ENCODE measurements at places on chromosomes 7 and 10. TPM values are rescaled to one million over a fixed set of nuclear protein-coding genes. Genes with fewer than 3 reads are reported as not detected.
A peak's percentile ranks its signal among the peaks of the same experiment; 100 is the strongest.

The SFXN2 gene
- 9.9 TPM for total RNA-seq

The NEUROG3 gene
- 0.13 TPM for total RNA-seq

The ATOH7 gene
- 0.22 TPM for total RNA-seq

The VAX1 gene
- 0.95 TPM for total RNA-seq

The NRCAM gene
- total RNA-seq, result 42.1 TPM

The LSM8 gene
- total RNA-seq, result 31.5 TPM

The OLAH gene
- 0.63 TPM for total RNA-seq

The GIMAP6 gene
- 1.0 TPM for total RNA-seq

The TMEM130 gene
- total RNA-seq, result 0.20 TPM

DNA sequence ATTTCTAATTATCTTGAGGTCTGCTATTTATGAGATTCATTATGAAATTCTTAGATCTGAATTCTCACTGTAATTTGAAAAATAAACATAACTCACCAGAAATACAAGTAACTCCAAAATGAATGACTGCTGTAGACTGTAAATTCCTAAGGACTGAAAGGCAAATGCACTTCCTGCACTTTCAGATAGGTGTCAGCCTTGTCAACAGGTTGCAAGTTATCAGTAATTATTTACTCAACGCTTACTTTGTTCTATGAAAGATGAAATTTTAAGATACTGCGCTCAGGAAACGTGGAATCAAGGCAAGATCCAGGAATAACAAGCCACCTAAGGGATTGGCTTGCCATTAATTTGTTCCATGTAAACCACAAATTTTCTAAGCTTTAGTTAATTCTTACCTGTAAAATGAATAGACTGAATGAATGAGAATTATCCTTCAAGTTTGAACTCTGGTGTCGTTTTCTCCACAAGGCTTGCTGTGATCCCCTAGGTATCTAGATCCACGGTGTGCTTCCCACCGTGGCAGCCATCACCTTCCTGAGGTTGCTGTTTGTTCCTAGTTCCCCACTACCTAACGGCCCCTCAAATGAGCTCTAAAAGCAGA lies 12.6 kb downstream of the DHX32 start:
- ATAC-seq, result no peak

- peak; percentile 90 for ATAC-seq
These were observed 110.6 kb downstream of the AUTS2 start for GRCh38 chr7:69708857-69709256.

DNA sequence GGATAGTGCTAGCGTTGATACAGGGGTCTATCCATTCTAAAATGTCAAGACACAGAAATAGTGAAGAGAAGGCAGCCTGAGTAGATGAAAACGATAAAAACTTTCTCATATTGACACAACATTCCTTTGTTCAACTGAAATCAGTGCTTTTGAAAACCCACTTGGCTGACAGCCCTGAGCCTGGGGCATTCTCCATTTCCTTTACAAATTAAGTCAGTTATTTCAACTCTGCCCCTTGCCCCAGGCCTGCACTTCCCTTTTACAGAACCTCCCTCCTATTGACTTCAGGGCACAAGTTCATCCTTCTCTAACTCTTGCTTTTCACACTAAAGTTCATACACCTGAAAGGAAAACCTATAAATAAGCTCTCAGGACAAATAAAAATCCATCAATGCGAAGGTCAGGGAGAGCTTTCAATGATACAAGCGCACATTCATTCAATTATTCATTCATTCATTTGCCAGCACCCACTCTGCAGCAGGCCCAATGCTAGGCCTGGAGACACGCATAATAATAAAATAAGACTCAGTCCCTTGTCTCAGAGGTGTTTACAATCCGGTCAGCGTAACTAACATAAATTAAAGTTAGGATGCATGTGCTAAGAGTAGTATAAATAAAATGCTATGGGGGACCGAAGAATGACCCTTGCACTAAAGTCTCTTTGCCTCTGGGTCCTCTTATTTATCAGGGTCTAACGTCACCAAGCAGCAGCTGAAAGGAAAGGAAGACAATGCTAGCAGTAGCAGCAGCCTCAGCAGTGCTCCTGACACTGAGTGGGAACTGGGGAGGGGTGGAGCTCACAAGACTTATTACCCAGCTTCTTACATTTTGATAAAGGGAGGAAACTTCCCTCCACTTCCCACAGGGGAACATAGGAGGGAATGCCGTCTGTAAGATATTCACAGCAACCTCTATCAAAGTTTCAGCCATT lies 134.8 kb downstream of the PDE1C start:
- ATAC-seq, result peak; percentile 40

GRCh38 chr10:59872892-59873463 lies 33.4 kb downstream of the CCDC6 start:
- ATAC-seq, result peak; percentile 19

DNA sequence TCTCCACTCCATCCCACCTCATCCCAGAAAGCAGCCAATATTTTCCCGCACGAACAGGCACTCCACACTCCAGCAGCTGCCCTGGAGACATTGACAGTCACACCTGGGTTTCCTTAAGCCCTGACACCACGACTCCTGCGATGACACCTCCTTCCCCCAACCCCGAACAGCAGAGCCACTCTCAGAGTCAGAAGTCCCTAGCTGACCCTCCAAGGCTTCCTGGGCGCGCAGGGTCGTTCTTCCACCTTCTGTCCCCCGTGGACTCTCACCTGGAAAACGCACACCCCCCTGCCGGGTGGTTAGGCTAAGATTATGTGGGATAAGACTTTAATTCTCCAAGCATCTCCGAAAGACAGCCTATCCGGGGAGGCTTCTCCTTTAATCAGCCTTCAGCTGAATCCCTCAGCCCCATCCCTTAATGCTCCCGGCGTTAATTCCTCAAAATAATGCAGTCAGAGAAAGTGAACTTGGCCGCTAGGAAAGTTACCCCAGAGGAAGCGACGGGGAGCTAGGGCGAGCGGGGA lies 1.1 kb downstream of the DENND11 start:
- peak; percentile 16 for ATAC-seq

- ATAC-seq, result no peak
These were observed 1.0 kb downstream of the DDC start for GRCh38 chr7:50564171-50564570.

- no peak for ATAC-seq
These were observed 36.5 kb downstream of the DENND2A start for GRCh38 chr7:140604076-140604475.

- no peak for ATAC-seq
These were observed 153.0 kb downstream of the EVX1 start for GRCh38 chr7:27395626-27396025.

DNA sequence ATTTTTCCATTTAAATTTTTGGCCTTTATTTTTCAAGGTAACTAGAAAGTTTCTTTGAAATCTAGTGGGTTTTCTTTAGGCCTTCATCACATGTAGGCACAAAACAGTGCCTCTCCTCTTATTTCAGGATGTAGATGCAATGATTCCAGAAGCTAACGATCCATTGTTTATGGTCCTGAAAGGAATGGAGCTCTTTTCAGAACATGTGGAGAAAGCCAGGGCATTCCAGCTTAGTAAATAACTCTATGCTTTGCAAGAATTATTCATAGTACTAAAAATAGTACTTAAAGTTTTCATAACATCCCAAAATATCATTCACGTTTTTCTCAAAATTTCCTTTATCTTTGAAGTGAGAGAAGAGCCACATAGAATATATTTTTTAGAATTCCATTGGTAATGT lies 91.3 kb downstream of the DYNC1I1 start:
- no peak for ATAC-seq

GRCh38 chr10:26437637-26438461 lies at the start of gene APBB1IP:
Gene APBB1IP (plus strand): TSS chr10:26438341. CDS start chr10:26492327, 53,986 bp downstream.
- ATAC-seq, result peak; percentile 44
